NCI-H1694 treated with DMSO at 0.1 percent for 48 hours (cell line): ENCODE measurements at places on chromosomes 16 and 17.
A peak's percentile ranks its signal among the peaks of the same experiment; 100 is the strongest.

- no peak for DNase-seq
Measured at GRCh38 chr17:49445591-49445990, 30.9 kb upstream of the PHB1 start.

GRCh38 chr16:9039210-9039609, 52.2 kb upstream of the HAPSTR1 start:
- DNase-seq, result no peak

DNA sequence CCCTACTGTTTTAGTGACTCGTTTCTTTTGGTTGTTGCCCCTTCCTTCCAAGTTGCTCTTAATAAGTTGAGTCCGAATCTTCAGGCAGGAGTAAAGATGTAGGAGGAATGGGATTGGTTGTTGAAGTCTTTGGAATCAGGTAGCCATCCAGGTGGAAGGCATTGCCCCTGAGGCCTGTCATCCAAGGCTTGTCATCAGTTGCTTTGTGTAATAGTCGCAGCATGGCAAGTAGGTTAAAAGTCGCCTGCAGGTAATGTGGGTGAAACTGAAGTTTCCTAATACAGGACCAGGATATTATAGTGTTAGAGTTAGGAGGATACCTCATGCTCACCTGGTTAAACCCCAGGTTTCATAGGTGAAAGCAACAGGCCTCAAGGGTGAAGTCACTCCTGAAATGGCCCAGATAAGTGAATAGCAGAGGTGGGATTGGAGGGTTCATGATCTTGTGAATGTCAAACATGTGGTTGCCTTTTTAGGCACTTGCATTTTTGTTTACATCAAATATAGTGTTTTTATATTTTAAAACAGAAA, 934 bp downstream of the PCTP start:
- no peak for DNase-seq

DNA sequence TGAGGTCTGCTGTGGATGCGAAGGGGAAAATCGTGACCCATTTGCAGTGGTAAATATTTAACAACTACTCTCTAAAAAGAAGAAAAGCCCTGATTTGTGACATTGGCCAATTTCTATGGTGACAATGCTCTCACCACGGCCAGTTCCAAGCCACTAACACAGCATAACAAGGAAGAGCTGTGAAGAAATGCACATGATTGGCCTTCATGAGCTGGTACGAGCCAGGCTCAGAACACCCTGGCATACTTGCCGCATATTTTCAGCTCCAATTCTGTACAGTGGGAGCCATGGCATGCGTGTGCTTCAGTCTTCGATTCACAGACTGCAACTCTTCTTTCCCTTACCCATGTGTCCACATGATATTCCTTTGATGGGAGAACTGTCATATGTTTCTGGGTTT, 363.9 kb upstream of the CDH5 start:
- no peak for DNase-seq

DNA sequence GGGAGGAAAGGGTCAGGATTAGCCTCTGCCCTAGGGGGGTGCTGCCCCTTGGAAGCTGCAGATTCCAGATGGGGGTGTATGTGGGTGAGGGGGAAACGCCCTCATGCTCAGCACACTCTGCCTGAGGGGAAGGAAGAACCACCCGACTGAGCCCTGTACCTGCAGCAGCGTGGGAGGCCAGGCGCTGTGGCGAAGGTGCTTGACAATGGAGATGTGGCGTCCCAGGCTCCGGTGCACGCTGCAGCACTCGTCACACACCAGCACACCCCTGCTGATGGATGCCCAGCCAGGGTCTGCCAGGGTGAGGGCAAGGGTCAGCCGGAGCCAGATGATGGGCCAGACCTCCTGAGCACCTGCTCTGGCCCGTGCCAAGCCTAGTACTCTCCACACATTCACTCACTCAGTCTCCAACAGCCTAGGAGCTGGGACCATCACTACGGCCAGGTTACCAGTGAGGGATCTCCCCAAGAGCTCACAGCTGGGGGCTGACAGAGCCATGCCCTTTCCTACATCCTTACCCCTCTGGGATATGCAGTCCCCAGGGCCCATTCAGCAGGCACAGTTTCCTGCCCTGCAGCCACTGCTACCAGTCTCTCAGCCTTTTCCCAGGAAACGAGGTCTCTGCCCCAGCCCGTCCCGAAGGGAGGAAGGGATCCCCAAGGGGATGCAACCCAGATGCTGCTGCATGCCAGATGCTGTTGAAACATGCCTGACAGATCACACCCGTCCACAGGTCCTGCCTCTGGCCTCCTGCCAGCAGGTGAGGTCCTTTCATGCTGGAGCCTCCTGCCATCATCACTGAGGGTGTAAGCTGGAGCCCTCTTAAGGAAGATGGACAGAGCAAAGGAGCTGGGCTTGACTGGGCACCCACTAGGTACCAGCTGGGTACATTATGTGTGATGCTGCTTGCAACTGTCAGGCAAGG, 5.9 kb downstream of the GIT1 start:
- DNase-seq, result peak; percentile 59

- no peak for DNase-seq
Measured at GRCh38 chr17:16969931-16970906, 1.7 kb downstream of the TNFRSF13B start.

DNA sequence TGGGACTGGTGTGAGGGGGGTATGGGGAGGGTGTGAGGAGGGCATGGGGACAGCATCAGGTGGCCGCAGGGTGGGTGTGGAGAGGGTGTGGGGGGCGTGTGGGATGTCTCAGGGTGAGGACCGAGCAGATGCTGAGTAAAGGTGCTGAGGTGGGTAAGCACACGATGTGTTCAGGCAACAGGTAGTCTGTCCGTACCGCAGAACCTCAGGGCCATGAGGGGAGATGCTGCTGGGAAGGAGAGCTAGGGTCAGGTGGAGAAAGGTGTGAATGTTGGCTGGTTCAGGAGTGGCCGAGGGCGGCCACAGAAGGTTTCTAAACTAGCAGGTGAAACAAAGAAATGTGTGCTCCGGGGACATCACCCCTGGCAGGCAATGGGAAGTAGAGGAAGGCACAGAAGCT, 80.0 kb upstream of the CDH5 start:
- DNase-seq, result no peak

- no peak for DNase-seq
Measured at GRCh38 chr16:74200921-74201320, 95.7 kb upstream of the PSMD7 start.

GRCh38 chr17:74859459-74860228, at the start of gene GRIN2C:
Gene GRIN2C (minus strand): TSS chr17:74859885. CDS start chr17:74855092, 4,793 bp downstream.
- DNase-seq, result no peak

DNA sequence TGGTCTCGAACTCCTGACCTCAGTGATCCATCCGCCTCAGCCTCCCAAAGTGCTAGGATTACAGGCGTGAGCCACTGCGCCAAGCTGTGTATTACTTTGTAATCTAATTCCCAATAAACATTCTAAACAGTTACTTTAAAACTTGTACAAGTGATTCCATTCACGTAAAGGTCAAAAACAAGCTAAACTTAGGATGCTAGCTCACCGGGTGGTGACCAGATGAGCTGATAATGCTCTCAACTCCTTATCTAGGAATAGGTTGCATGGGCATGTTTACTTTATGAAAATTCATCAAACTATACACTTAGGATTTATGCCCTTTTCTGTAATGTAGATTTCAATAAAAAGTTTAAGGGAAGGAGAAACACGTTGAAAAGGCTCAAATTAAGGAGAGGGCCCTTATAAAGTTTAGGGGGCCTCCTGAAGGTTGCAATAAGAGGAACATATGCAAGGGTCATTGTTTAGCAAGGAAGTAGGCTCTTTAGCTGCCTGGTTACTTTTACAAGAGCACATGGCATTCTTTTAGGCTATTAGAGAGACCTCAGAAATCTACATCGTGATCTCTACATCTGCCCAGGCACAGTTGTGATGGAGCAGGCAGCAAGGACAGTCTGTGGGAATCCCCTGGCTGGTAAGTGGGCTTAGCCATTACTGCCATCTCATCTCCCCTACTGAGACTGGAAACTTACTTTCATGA, 13.3 kb downstream of the CDR2 start:
- DNase-seq, result no peak

GRCh38 chr16:50369133-50369804, 481 bp upstream of the BRD7 start:
- DNase-seq, result no peak

GRCh38 chr16:1621851-1622250, 9.7 kb downstream of the CRAMP1 start:
- DNase-seq, result no peak

DNA sequence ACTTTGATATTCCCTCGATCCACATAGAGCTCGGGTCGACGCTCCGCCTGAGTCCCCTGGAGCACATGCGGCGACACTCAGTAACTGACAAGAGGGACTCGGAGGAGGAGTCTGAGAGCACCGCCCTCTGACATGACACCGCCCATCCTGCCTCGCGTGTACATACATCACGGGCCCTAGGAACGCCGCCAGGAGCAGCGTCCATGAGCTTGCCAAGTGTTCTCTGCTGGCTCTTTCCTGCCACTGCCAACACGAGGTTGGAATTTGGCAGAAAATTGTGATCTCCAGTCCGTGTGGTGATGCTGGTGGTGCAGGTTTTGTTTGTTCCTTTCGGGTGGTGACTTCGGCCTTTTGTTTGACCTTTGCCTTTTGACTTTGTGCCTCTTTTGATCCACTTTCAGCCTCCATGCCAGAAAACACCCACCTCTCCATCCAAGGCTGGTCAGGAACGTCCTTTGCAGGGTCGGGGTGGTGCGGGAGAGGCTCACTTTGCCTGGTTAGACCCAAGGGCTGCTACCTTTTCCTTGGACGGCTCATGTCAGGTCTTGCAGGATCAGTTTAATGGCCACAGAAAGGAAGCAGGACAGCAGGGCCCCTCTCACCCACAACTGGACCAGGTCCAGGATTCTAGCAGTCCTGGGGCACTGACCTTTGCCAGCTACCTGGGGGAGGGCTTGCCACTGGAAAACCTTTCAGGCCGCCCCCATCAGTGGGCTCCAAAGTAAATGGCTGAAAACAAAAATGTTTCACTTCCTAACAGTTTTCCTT, 27.6 kb downstream of the ELAC2 start:
- no peak for DNase-seq

DNA sequence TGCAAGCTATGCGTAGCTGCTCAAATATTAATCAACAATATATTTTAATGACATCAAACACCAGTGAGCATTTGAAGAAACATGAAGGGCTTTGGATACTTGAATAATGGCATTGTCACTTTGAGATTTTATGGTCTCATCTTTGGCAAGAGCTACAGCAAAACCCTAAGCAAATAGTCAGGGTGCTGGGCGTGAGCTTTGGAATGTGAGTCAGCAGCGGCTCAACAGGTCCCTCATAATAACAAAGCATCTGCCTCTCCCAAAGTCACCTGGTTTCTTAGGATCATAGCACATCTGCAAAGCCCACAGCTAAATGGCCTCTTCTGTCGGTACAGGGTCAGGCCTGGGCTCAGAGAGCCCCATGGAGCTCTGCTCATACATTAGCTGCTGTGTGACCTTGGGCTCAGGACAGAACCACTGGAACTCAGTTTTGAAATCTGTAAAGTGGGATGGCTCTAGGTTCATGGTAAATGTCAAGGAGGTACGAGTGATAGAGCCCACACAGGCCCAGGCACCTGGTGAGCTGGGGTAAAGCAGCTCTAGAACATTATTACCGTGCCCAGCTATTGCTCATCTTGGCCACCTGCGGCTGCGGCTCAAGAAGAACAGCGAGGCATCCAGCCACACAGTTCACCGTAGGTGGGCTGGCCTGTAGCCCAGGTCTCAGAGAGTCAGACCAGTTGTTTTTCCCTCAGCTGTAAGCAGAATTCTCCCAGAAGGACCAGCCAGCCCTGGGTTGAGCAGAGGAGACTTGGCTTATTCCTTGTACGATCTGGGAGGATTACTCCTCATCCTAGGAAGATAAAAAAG, 544.5 kb upstream of the CDH11 start:
- no peak for DNase-seq

GRCh38 chr16:80703131-80704071, 101.0 kb downstream of the CDYL2 start:
- no peak for DNase-seq

DNA sequence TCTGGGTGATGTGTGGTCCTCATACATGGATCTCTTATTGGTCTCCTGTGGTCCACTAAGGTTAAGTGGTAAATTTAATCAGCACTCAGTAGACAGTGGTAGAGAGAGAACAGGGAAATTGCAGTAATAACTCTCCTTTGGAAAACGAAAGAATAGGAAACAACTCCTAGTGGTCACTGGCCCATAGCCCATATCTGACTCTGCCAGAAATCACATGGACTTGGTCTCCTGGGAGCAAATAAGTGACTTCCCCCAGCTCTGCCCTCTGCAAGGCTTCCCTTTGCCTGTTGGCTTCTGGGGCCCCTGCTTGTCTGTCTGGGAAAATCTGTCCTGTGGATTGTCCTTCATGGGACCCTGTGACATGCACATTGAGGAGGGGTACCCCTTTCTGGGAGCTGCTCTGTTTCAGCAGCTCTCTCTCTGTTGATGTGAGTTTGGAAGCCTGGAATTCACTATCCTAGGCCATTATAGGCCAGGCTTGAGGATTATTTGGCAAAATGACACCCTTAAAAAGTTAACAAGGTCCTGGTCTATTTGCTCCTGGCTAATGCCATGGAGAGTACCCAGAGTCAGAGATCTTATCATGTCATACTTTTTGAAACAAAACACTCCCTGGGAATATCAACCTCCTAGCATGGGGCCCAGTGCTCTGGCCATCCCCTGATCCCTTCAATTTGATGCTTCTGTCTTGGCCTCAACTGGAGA, 58.0 kb upstream of the HNF1B start:
- no peak for DNase-seq

DNA sequence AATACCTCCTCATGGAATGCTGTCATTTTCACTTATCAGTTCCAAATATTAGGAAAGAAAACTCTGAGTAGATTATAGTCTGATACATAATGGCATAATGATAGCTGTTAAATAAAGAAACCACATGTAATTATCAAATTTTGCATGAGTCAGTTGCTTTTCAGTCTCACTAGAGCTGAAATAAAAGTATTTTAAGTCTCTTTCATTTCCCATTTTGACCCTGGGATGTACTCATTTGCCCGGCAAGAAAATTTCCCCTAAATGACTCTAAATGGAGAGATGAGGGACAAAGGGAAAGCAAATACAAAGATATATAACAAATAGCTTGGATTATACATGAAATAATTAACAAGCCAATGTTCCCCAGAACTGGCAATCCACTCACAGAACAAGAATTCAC, 47.9 kb upstream of the CPHXL start:
- no peak for DNase-seq

- DNase-seq, result no peak
Measured at GRCh38 chr16:2858245-2859025, 465 bp upstream of the PRSS22 start.
